ENCODE measurements at places on chromosomes 5 and 9.

DNA sequence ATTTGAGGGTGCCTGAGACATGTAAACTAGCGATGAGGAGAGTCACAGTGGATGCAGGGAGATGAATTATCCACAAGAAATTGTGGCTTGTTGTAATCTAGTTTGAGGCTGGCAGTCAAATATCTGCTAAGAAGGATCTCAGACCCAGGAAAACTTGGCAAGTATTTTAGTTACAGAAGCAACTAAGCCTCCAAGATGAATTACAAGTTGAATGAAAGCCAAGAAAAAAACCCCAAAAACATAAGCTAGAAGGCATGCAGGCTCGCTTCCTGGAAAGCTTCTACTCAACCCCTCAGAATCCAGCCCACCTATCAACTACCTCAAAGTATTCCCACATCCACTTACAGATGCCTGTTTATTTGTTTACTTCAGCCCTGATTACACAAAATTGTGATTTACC, 696.9 kb downstream of the MAT2B start:
- DNase-seq, result no peak

DNA sequence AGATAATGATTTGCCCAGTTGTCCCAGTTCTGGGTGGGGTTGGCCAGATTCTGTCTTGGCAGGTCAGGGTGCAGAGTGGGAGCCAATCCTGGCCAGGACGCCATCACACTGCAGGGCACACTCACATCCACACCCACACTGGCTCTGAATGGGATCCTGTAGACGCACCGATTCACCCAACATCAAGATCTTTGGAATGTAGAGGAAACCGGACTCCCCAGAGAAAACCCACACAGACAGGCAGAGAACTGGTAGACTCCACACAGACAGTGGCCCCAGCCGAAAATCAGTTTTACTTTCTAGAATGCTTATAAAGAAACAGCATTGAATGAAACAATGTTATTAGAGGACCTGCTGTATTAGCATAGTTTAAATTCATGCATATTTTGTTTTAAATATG, 343.1 kb upstream of the DAB2 start:
- no peak for DNase-seq

- DNase-seq, result no peak
Measured at GRCh38 chr9:37978983-37979382, 75.1 kb upstream of the SLC25A51 start.

GRCh38 chr9:15156241-15156640, 150.8 kb downstream of the TTC39B start:
- no peak for DNase-seq

- DNase-seq, result no peak
Measured at GRCh38 chr5:115237066-115237465, 25.6 kb downstream of the PGGT1B start.

DNA sequence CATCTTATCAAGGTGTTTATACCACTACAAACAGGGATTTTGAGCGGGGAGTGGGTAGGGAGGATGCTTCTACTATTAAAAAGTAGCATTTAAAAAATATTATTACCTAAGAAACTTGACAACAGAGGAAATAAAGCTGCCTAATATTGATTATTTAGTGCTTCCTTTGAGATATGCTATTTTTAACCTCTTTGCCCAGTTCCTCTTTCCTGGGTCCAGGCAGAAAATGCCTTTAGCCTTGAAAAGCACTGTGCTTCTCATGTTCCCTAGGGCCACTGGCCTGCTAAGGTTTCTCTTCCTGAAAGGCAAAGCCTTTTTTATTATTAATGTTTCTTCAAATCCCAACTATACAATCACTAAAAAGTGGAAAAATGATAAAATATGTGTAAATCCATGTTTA, 217.2 kb upstream of the HAPLN1 start:
- DNase-seq, result no peak

GRCh38 chr5:151954255-151954654, 29.6 kb upstream of the GLRA1 start:
- DNase-seq, result no peak

DNA sequence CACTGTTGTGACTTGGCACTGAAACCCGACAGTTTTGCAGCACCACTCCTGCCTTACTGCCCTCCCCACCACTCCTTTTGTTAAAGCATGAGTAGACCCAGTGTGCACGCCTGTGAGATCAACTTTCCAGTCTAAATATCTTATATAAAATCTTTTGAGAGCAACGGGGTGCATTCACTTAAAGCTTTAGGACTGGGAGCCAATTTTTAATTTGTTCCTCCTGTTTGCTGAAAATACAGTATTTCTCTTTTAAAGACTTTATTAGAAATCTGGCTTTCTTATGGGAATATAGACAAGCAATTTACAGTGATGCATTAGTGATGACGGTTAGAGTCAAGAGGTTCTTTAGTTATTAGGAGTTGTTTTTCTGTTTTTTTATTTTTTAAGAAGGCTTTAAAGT, 397.5 kb downstream of the TMEM167A start:
- no peak for DNase-seq

- DNase-seq, result no peak
Measured at GRCh38 chr9:70013598-70014196, 30.0 kb upstream of the MAMDC2 start.

- no peak for DNase-seq
Measured at GRCh38 chr9:99614341-99614740, 207.3 kb upstream of the NR4A3 start.

DNA sequence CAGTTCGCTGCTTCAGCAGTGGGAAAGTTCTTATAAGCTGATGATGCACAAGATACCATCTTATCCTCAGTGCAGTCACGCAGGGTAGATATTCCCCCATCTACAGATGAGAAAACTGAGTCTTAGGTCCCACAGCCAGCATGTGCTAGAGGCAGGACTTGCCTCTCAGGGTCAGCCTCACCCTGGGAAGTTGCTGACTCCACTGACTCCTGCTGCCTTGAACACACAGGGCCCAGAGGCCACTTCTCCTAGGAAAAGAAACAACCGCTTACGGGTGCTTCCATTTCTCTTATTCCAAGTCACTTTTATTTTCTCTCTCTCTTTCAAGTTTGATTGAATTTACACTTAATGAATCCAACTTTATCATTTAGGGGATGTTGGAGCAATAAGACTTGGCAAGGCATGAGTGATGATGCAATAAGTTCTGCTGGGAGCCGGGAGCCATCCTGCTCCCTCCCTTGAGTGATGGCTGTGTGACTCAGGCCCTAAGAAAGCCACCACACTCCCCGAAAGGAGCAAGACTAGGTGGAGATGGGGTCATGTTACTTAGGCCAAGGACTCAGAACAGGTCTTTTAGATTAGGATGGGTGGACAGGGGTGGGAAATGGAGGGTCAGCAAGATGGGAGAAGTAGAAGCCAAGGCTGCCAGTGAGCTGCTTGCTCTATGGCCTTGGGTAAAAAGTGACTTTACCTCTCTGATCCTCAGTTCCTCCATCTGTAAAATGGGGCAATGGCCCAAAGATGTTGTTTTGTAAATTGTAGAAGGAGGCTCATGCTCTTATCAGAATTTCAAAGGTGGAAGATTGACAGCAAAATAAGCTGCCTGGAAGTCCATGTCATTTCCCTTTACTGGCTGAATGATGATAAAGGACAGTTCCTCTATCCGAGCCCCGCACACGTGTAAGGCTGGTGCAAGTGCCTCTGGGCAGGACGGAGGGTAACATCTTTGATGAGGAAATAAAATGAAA, 67.4 kb upstream of the ZNF618 start:
- DNase-seq, result no peak

DNA sequence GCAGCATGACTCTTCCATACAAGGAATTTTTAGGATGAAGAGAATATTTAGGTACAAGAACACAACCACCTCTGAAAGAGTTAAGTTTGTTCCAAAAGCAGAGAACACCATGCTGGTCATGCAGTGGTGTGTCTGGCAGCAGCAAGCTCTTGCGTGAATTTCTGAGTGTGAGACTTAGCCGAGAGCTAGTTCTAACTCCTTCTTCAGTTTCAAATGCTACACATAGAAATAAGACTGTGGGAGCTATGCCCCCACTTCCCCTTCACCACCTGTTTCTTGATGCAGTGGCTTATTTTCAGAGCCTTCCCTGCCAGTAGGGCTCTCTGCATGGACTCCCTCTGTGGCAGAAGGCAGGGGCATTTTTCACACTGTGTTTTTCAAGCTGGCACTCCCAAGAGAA, 122.9 kb upstream of the ZNF366 start:
- DNase-seq, result no peak

GRCh38 chr9:35864695-35865255, 5.4 kb downstream of the OR13J1 start:
- no peak for DNase-seq

Data from activated T-cell treated with anti-CD3 and anti-CD28 coated beads, Interleukin-2, amount 50 U/mL, for 48 hours (primary cell).